ENCODE measurements at places on chromosomes 3 and 15.
A peak's percentile ranks its signal among the peaks of the same experiment; 100 is the strongest.

DNA sequence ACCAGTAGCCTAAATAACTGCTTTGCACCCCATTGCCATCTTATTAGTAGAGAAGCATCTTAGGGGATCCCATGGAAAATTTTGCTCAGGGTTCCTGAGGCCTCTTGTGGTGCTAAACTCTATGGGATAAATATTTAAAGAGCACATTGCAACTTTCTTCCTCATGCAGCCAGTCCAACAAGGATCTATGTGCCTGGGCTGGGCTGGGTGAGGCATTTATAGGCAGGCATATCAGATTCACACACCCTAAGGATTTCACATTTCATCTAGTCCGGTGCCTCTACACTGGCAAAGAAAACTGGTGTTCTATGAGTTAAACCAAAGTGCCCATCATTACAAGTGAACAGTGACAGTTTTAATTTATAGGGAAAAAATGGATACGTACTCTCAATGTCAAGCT lies 512.3 kb downstream of the EDEM1 start:
- no peak for DNase-seq

GRCh38 chr3:15055019-15055557 lies 10.0 kb downstream of the MRPS25 start:
- no peak for DNase-seq

DNA sequence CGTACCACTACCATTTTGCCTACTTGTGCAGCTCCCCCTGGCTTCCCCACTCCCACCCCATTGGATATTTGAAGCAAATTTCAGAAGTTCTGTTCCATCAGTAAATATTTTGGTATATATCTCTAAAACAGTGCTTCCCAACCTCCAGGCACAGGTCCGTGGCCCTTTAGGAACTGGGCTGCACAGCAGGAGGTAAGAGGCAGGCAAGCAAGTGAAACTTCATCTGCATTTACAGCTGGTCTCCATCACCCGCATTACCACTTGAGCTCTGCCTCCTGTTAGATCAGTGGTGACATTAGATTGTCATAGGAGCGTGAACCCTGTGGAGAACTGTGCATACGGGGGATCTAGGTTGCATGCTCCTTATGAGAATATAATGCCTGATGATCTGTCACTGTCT lies 97.2 kb upstream of the LRRFIP2 start:
- no peak for DNase-seq

DNA sequence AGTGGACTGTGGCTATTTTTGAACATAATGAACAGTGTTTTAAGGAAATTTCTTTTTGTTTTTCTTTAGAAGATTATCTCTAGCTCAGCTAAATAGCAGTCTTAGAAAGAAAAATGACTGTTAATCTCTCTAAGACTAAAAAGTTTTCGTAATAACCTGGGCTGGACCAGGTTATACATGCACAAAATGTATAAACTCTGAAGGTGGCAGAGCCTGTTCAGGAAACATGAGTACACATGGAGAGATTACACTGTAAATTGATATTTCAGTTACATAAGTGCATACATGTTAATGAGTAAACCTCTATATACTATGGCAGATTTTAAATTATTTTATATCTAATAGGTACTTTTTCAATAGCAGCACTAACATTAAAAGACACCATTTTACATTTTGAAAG lies 258.2 kb upstream of the CFAP20DC start:
- no peak for DNase-seq

GRCh38 chr3:41394896-41395295 lies 195.6 kb downstream of the CTNNB1 start:
- DNase-seq = no peak

- DNase-seq = peak; percentile 41
These were observed 64.2 kb upstream of the MYZAP start for GRCh38 chr15:57527382-57528091.

DNA sequence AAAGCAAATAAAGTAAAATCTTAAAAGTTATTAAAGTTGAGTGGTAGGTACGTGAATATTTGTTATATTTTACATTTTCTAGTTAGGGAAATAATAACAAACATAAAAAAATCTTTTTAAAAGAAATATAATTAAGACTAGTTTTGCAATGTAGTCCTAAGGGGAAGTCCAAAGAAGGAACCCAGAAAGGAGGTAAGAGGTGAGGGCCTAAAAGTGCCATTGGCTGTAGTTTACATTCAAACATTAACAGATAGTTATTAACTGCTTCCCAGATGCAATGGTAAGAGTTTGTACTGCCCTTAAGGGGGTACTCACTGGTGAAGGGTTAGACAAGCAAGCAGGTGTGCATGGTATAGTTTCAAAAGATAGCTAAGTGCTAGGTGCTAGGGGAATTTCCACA lies 79.2 kb downstream of the B3GALNT1 start:
- DNase-seq = no peak
